ENCODE measurements at places on chromosomes 1 and 21.

DNA sequence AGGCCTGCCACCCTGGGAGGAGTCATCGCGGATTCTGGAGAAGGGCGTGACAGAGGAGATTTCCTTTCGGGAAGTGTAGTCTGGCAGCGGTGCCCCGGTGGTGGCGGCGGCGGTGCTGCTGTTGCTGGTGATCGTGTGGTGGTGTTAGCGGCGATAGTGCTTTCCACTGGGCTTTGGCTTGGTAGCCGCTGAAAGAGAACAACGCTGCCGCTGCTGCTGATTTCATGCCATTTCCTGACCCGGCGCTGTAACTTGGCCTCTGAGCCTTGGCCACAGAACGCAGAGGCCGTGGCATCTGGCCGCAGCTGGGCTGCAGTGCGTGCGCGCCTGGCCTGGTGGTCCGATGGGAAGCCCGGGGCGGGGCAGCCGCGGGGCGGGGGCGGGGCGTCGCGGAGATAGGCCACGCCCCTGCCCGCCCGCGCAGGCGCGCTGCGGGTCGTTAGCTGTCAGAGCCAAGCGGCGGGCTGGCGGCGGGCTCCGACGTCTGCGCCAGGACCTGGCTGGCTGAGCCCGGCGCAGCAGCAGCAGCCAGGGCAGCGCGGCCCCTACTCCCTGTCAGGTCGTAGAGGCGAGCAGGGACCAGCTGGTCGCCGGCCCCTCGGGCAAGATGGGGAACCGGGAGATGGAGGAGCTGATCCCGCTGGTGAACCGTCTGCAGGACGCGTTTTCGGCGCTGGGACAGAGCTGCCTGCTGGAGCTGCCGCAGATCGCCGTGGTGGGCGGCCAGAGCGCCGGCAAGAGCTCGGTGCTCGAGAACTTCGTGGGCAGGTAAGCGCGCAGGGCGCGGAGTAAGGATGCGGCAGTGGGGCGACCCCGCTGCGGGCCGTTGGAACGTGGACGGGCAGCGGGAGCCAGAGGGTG lies at the start of gene DNM3:
Gene DNM3, plus strand, starts transcription at position 449 of the 861 bp plus-strand sequence. Its CDS starts 159 bp downstream, at position 608.
- peak; percentile 60 for DNase-seq

DNA sequence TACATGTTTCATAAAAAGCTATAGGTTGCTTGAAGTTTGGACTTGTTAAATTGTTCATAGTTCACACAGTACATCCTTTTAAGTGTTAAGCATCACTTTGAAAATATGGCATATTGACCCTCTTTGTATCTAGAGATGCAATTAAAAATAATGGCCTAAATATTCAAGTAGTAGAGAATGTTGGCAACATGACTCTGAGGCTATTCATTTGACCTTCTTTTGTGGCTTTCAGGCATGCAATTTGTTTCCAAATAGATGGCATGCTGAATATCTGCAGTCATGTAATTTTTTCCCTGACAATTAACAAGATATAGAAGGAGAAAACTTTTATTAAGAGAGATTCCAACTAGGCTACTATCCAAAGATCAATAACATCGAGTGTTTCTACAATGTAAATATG lies 230.5 kb upstream of the ZRANB2 start:
- DNase-seq = no peak

DNA sequence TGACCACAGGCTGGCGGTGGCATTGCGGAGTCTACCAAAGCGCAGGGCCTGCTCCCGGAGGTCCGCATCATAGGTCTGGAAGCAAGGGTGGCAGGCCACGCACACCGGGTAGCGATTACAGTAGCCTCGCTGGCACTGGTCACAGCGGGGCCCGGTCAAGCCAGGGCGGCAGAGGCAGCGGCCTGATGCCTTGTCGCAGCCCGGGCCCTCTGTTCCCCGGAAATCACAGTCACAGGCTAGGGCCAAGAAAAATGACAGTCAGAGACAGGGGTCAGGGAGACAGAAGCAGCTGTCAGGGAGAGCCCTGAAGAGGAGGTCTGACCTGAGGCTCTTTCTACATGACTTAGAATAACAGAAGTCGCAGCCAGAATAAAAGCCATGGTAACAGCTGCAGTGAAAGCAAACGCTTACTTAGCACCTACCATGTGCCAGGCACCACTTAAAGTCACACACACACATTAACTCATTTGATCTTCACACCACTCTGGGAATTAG lies 26.4 kb downstream of the LAMB3 start:
- DNase-seq = no peak

- DNase-seq = no peak
Observed at GRCh38 chr1:204706838-204707509, 21.4 kb upstream of the LRRN2 start.

GRCh38 chr1:176802316-176802715 lies 339.3 kb downstream of the PAPPA2 start:
- no peak for DNase-seq

GRCh38 chr1:34792868-34793727 lies at the start of gene GJA4:
Gene GJA4 (plus strand): TSS chr1:34792999. CDS start chr1:34794214, 1,215 bp downstream.
- no peak for DNase-seq

GRCh38 chr1:29900104-29900679 lies 663.9 kb downstream of the PTPRU start:
- DNase-seq = no peak

GRCh38 chr1:228345201-228345930 lies 61.3 kb downstream of the TRIM11 start:
- no peak for DNase-seq

DNA sequence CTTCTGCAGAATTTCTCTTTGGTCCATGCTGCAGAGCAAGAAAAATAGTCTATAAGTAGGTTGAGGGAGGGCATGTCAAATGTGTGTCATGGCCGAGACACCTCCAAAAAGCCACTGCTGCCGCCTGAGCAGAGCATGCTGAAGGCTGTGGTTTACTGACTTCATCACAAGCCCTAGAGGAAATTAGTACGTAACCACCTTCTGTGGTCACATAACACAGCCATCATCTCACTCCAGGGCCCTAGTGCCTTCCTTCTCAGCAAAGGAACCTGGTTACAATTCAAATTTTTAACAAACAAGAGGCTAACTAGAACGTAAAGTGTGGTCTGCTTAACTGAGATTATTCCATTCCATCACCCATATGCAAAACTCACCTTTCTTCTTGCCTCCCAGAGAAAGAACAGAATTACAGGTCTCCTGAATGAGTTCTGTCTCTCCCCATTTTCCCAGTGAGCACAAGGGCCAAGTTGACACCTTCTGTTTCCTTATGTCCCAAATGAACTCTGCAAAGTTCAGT lies at the start of gene PTPN22:
Gene PTPN22, minus strand, starts transcription at position 116 of the 517 bp plus-strand sequence.
- DNase-seq = peak; percentile 27

GRCh38 chr1:111242805-111243523 lies 15.5 kb downstream of the CHI3L2 start:
- no peak for DNase-seq

DNA sequence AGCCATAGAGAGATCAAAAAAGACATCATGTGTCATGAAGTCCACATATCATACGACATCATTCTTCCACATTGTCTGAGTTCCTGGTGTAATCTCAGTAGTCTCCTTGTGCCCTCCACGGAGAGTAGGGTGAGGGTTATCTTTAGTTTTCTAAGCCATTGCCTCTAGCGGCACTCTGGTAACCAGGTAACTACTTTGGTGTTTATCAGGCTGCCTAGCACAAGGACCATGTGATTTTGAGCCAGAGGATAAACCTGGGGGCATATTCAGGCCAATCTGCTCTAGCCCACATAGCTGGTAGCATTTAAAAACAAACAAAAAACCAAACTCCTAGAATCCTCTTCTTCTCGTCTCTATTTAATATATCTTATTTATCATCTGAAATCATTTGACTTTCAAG lies 147.4 kb downstream of the GDAP2 start:
- no peak for DNase-seq
